ENCODE measurements at places on chromosomes 11 and 22.

GRCh38 chr22:37267135-37267587 is 15.1 kb upstream of the CYTH4 start:
- DNase-seq, result peak; percentile 78

GRCh38 chr22:50221410-50222300 is 20.8 kb downstream of the SELENOO start:
- no peak for DNase-seq

DNA sequence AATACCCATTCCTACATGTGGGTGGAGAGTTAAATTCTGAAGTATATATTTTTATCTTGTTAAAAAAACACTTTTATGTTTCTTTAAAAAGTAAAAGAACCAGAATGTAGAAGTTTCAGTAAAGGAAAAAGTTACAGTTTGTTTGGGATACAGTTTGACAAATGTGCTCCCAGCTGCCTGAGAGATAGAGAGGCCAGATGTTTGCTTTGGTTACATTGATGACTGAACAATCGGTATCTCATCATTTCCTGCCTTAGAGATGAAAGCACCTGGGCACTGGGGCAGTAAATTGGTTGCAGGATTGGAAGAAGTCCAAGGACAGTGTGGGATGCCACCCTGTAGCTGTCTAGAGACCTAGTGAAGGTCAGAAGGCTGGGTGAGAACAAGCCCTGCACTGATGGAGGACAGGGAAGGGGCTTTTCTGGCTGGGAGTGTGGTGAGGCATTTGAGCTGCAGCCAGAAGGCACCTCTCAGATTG is 16.6 kb downstream of the MED15 start:
- DNase-seq, result peak; percentile 23

DNA sequence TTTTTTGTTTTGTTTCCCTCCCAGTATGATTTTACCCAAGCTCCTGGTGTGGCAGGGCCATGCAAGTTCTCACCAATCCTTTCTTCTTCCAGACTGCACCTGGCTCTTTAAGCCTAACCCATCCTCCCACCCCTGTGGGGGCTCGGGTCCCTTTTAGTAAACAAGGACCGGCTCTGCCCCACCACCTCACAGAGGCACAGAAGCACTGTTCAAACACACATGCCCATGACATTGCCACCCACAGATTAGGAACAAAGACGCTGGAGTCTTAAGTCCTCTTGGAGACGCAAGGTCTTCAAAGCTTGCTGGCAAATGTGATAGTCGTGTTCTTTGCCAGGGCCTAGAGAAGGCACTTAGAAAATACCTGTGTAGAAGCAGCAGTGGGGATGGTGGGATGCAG is 18.9 kb downstream of the UQCR10 start:
- DNase-seq, result no peak

DNA sequence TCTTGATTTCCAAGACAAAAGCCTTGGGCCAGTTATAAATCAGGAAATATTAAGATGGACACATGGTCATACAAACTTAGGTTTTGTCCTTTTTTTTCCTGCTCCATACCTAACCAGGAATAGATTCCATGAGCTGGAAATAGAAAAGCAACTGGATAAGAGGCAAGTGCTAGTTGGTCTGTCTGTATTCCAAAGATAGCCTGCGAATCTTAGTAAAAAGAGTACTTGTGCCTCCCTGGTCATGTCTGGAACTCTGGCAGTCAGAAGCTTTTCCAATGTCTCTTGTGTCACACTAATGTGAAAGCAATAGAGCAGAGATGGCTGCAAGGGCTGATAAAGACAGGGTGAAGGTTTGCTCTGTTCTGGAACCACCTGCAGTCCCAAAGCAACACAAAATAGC is 590.2 kb upstream of the ANO5 start:
- DNase-seq, result no peak

- DNase-seq, result no peak
Observed at GRCh38 chr11:34667810-34668582, 47.1 kb downstream of the EHF start.

- peak; percentile 48 for DNase-seq
Observed at GRCh38 chr11:2778630-2779498, 79.1 kb upstream of the KCNQ1OT1 start.

GRCh38 chr11:2137202-2138067 is 1.8 kb downstream of the IGF2 start:
- no peak for DNase-seq
